Upper lobe of left lung (tissue), 6 donors: ENCODE measurements at places on chromosomes 2 and 18. TPM values are rescaled to one million over a fixed set of nuclear protein-coding genes. Genes with fewer than 3 reads are reported as not detected.

DNA sequence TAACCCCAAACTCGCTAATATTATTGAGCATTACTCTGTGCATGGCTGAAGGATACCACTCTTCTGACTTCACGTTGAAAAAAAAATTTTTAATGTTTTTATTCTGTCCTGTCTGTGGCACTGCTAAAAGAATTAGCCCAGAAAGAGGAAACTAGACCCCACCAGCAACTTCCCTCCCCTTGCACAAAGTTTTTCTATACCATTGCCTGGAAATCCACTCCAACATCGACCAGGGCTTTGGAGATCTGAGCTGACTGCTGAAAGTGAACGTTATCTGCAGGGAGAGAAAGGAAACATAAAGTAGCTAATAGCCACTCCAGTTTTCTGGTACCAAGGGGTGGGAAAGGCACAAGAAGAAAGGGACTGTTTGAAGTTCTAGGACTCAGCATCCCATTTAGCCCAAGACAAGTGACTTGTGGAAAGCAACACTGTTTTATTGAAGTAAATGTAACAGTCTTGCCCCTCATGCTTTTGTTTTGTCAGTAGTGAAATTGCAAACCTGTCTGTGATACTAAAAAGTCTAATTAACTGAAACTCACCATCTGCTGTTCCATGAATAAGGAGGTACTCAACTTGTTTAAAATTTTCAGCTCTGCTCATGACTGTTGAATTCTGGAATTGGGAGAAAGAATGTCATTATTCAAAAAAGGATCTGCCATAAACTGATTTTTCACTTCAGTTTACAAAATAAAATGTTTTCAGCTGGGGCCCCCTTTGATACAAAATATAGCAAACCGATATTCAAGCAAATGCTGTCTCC is 79.1 kb downstream of the DPP4 start:
- no peak for DNase-seq

The CSRNP3 gene
- total RNA-seq, result 2.0 TPM

DNA sequence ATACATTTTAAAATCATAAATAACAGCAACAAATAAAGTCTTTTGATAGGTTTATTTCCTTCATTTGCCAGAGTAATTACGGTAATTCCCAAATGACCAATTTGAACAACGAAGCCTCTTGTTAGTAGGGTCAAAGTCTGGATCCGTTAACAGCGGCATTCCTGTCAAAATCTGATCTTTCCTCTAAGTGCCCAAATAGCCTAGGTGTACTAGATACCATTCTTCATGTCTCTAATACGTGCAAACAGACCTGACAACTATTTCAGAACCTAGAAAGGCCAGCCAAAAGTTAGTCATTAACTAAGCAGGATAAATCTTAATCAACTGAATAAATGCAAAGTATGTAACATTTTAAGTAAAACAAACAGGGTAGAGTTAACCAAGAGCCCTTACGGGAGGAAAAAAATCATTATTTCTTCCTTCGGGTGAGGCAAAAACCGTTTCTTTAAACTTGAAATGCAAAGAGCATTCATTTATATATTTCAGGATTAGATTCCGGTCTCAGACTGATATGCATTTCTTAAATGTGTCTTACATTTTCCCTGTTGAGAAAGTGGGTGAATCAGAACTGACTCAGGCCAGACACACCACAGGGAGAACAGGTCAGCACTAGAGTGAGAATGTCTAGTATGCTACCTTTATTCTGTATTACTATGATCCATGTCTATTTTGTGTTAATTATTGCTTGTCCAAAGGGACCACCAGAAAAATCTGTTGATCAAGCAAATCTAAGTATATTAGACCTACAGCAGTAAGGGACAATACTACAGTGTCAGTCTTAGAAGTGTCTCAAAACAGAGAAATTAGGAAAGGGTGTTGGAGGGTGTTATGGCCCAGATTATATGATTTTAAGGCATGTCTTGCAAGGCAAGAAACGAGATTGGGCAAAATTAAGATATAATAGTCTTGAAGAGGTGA is 141.5 kb upstream of the NDUFV2 start:
- no peak for DNase-seq

GRCh38 chr18:27585602-27586173 is 400.6 kb upstream of the CHST9 start:
- no peak for DNase-seq

The TMEM17 gene
- 2.1 TPM for total RNA-seq

The ALK gene
- total RNA-seq, result 0.17 TPM

GRCh38 chr2:234847364-234847635 is 104.5 kb upstream of the SH3BP4 start:
- no peak for DNase-seq

- DNase-seq, result no peak
Measured at GRCh38 chr18:36128907-36129299, 237 bp downstream of the SLC39A6 start.

- DNase-seq, result no peak
Measured at GRCh38 chr2:234444242-234444730, 52.6 kb downstream of the ARL4C start.

GRCh38 chr2:129711816-129712675 is 267.4 kb upstream of the RAB6C start:
- DNase-seq, result no peak

The CTNNA2 gene
- not detected for total RNA-seq

GRCh38 chr2:191846515-191847476 is at the start of gene CAVIN2:
Gene CAVIN2 (minus strand): TSS chr2:191847088. CDS start chr2:191846925, 163 bp downstream.
- peak; percentile 85 for DNase-seq

DNA sequence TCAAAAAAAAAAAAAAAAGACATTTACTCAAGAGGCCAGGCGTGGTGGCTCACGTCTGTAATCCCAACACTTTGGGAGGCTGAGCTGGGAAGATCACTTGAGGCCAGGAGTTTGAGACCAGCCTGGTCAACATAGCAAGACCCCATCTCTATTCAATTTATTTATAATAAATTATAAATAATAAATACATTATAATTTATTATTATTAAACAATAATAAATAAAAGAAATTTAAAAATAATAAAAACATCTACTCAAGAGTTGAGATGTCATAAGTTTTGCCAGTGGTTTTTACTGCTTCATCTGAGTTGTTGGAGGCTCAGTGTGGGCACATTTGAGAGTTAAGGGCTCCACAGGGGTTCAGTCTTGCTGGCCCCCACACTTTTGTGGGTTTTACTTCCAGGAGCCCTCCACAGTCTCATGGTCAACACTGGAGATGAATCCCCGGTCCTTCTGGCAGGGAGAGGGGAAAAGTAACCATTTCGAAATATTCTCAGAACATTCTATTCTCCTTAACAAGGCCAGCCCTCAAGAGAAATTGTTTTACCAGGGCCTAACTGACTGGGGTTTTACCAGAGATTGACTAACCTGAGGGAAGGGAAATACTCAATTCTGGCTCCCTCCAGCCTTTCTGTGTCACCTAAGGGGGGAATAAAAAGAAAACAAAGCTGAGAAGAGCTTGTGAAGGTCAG is 51.6 kb upstream of the NCOA1 start:
- DNase-seq, result no peak

GRCh38 chr2:236633219-236633570 is 63.6 kb downstream of the ACKR3 start:
- DNase-seq, result peak; percentile 12

DNA sequence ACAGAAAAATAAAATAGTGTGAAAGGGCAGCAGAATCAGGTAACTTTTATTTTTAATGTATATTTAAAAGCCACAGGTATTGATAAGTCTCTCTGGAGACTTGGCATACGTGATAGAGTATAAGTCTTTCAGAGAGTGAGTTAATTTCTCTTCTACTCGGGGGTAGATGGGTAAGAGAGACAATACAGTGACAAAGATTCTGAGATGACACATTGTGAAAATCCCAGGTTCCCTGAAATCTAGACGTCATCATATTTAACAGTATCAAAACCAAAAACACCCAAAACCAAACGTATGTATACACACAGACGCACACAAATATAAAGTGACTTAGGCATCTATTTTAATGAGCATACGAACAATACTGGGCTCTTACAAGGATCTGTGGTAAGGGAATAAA is 33.3 kb downstream of the NIF3L1 start:
- DNase-seq, result no peak
